ENCODE measurements at places on chromosomes 5 and 9.

DNA sequence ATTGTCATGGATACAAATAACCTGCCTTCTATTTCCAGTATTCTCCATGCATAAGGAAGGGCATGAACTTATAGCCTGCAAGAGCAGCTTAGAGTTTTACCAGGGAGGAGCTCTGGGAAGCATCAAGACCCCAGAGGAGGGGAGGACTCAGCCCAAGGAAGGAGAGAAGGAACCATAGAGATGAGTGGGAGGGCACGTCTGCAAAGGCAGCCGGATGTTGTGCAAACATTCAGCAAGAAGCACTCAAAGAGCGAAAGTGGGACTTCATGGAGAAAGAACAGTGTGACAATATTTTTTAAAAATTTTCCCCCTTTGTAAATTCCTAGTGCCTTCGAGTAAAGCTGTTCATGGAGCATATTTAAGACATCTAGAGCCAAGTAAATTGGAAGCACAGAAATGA, 270.1 kb upstream of the PTGER4 start:
- DNase-seq = no peak

- DNase-seq = no peak
These were observed 13.5 kb downstream of the GFPT2 start for GRCh38 chr5:180339583-180340183.

- no peak for DNase-seq
These were observed 888.8 kb upstream of the WWC1 start for GRCh38 chr5:167402671-167403070.

GRCh38 chr9:108836319-108836718, 19.5 kb downstream of the ACTL7B start:
- DNase-seq = no peak

DNA sequence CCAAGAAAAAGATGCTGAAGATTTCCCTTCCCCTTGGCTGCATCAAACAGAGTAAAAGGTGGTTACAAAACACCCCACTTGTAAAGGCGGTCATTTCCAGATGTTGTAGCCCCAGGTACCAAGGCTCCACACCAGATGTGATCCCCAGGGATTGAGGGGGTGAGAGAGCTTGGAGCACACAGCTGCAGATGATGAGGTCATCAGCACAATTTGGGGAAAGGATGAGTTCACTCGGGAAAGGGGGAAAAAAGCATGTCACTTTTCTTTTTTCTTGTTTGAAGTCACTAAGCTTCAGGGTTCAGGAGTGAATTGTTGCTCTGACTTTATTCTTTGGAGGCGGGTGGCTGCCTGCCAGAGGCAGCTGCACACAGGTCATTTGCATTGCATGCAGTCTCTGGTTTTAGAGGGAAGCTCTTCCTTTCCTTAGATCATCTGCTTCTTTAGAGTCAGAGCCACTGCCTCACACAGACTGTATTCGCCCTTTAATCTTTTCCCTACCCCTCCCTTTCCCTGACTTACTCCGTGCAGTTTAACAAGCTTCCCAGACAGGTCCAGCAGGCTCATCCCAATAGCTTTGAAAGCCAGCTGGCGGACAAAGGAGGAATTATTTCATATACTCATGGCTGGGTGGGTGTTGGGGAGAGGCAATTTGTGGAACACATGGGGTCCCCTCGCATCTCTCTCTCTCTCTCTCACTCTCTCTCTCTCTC, 409.3 kb upstream of the SLC24A2 start:
- DNase-seq = no peak

- no peak for DNase-seq
These were observed 840.3 kb upstream of the SEMA6A start for GRCh38 chr5:117414926-117415325.
